EL (cell line): ENCODE measurements at places on chromosomes 7 and 10.

GRCh38 chr7:20797462-20798080 lies 10.9 kb upstream of the SP8 start:
- no peak for DNase-seq

GRCh38 chr10:86229376-86229775 lies 137.2 kb downstream of the GRID1 start:
- DNase-seq, result no peak

DNA sequence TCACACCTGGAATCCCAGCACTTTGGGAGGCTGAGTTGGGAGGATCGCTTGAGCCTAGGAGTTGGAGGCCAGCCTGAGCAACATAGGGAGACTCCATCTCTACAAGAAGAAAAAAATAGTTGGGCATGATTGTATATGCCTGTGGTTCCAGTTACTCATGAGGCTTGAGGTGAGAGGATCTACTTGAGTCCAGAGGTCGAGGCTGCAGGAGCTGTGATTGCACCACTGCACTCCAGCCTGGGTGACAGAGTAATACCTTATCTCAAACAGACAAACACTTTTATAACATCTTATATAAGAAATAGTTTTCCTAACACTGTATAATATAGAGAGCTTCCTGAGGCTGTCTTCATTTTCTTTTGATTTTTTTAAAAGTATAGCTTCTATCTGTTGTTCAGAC lies 448.4 kb upstream of the COBL start:
- DNase-seq, result no peak

DNA sequence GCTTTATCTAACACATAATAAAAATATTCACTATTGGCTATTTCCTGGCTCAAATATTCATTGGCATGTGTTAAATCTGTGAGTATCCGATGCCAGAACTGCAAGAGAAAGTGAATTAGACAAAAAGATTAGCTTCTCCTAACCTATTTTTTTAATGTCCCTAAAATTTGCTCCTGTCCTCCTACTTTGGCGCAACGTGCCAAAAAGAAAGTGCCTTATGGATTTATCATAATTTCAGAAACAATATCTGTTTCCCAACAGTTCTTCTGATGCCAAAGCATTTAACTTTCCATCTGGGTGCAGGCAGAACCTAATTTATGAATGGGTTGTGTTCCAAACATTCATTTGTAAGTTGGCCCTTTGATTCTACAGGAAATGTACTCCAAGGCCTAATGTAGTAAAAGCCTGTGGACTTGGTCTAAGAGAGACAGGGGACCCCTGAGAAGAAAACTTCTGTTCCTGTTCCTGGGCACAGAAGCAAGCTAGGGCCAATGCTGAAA lies 15.4 kb downstream of the PIP4K2A start:
- no peak for DNase-seq

DNA sequence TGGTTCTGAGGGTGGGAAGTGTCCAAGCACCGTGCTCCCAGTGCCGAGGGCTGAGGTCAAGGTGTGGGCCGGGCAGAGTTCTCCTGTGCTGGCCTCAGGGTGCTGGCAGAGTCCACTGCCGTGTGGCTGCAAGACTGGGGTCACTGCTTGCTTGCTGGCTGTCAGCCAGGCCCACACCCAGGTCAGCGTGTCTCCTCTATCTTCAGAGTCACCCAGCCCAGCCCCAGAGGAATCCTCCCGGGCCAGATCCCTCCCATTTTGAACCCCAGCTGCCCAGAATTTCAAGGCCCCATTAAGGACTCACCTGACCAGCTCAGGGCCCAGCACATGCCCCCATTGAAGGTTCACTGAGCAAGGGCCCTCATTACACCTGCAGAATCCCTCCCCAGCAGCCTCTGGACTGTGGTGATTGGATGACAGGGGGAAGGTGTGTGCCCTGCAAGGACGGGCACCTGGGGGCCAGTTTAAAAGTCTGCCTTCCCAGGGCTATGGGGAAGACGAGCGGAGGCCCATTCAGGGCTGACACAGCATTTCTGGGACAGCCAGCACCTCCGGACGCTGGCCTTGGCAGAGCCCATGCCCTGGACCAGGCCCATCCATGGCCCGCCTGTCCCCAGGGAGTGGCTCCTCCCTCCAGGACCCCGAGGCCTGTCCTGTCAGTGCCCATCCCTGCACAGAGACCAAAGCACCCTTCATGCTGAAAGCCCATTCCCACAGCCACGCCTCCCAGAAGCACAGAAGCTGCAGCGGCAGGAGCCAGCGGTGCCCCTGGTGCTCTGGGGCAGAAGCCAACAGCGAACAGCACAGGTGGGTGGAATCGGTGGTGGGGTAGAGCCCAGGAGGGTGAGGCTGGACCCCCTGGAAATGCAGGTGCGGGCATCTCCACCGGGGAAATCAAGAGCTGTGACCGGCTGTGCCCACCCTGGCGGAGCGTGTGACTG lies 45.1 kb upstream of the PPP2R2D start:
- DNase-seq, result no peak

GRCh38 chr10:63300801-63301200 lies 165.0 kb downstream of the JMJD1C start:
- no peak for DNase-seq

GRCh38 chr10:46033602-46034011 lies 3.2 kb upstream of the NCOA4 start:
- peak; percentile 89 for DNase-seq

DNA sequence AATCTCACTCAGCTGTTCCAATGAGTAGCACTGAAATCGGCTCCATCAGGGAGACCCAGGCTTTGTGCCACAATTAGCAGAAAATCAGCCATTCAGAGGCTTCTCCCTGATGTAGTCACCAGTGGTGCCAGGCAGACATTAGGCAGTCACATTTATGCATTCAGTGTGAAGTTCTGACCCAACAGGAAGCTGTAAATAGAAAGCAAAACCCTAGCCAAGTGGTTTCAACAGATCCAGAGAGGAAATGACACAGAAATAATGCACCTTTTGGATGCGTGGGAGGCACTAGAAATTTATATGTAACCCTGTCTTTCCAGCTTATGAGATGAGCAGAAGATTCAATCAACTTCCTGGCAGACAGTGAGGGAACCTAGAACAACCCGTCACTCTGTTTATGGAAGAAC lies 186.4 kb downstream of the PDE1C start:
- peak; percentile 87 for DNase-seq

- DNase-seq, result peak; percentile 33
Measured at GRCh38 chr7:41711283-41712064, 8.6 kb upstream of the INHBA start.

DNA sequence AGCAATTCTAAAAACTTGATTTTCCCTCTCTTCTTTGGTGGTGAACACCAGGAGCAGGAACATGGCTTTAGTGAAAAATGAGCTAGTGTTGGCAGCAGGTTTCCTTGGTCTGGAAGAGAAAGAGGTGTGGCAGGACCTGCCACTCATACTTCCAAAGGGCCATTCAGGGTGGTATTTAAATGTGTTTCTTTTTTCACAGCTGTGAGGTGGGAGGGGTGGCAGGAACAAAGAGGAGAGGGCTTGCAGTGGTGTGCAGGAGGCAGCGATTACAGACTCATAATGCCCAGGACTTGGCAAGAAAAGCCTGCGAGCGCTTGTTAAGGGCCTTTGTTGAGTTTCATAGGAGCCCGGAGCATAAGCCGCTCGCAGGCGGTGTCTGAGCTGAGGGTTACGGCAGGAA lies 36.8 kb downstream of the WIPF3 start:
- DNase-seq, result no peak

GRCh38 chr7:256981-257646 lies 32.9 kb upstream of the FOXL3 start:
- DNase-seq, result no peak

DNA sequence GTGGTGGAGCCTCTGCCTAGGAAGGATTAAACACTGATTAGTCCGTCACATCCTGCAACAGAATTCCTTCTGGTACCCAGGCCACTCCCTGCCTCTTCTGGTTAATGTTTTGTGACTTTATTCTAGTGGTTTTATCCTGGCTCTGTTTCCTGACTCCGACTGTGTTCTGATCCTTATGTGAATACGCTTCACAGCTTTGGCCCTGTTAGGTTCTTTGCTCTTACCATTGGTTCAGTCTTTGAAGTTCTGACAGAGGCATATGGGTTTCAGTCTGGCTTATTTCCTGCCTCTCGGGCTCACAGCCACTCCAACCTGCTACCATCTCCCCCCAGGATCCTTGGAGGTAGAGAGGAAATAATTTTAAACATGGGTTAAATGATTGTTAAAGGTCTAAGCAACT lies 23.2 kb upstream of the FGL2 start:
- no peak for DNase-seq

DNA sequence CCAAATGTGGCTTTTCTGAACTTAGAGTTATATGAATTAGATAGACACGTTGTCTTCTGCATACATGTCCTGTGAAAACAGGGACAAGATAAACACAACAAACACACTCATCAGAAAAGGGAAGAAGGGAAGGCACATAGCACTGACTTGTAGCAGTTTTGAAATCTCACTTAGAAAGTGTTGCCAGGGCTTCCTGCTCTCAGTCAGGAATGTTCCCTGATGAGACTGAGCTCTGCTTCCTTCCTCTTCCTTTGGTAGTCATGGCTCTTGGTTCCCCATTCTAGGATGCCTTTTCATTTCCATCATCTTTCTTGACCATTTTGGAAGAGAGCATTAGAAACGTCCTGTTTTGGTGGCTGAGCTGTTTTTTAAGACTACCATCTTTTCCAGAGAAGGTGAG lies 233.8 kb upstream of the LYZL1 start:
- DNase-seq, result peak; percentile 11

GRCh38 chr7:4958477-4959301 lies at the start of gene MMD2:
MMD2 (minus strand) TSS chr7:4959187; CDS start chr7:4959017, 170 bp downstream.
- no peak for DNase-seq

GRCh38 chr7:141418066-141418465 lies 133.1 kb upstream of the AGK start:
- no peak for DNase-seq

- DNase-seq, result peak; percentile 95
Measured at GRCh38 chr10:71998840-71999194, 34.6 kb downstream of the CHST3 start.

DNA sequence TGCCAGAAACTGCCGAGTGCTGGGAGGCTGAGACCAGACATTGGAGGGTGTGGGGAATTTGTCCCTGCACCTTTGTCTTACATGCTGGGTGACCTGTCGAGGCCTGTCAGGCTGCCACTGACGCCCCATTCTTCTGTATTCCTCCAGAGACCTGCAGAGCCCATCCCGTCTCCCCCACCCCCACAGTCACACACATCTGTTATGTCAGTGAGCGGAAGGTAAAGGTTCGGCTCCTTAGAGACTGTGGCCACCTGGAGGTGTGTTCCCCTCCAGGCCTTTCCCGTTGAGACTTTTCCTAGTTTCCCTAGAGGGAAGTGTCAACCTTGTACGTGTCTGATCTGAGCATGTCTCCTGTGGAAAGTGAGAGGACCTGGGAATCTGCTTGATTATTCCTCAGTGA lies 84.5 kb downstream of the ATXN7L1 start:
- DNase-seq, result no peak

- peak; percentile 7 for DNase-seq
Measured at GRCh38 chr7:135536150-135536549, 21.6 kb upstream of the NUP205 start.
